ENCODE measurements at places on chromosomes 4 and X. TPM values are rescaled to one million over a fixed set of nuclear protein-coding genes. Genes with fewer than 3 reads are reported as not detected.

Gene GC
- total RNA-seq, result not detected

Gene IL2RG
- 1.4 TPM for total RNA-seq

Gene ZDHHC9
- total RNA-seq, result 10.4 TPM

Gene H2BW2
- not detected for total RNA-seq

- DNase-seq, result no peak
Observed at GRCh38 chrX:96211953-96212352, 472.7 kb upstream of the DIAPH2 start.

- DNase-seq, result peak; percentile 71
Observed at GRCh38 chrX:36978886-36979285, 29.3 kb upstream of the FAM47C start.

GRCh38 chrX:154356596-154356995, 17.8 kb downstream of the FLNA start:
- no peak for DNase-seq

- DNase-seq, result no peak
Observed at GRCh38 chr4:6924361-6924779, 14.7 kb downstream of the TBC1D14 start.

Measured in A172 (cell line).